GM12878 (cell line): ENCODE measurements at places on chromosomes 2 and 18. TPM values are rescaled to one million over a fixed set of nuclear protein-coding genes. Genes with fewer than 3 reads are reported as not detected.

DNA sequence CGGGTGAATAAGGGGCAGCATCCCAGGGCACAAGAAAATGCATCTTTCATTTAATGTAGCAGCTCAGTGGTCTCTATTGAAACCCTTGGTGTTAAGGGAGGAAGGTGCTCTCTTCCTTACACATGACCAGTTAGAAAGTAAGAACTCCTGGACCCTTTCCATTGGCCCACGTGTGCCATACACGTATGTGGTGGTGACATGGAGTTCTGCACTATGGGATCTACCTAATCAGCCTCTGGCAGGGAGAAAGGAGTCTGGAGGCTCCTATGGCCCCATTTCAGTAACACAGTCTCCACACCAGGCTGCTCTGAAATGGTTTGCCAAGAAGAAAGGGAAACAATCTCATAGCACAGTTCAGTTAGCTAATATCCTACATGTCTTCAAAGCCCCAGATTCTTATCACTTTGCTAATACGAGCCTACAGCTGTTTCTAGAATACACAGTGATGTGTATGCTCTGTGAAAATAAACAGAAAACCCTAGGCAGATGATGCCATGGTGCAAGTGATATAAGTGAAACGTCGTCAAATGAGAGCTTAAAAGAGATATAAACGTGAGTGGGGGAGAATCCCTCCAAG is 7.0 kb downstream of the EFEMP1 start:
- H3K4me3 ChIP-seq, result no peak overlapping the region
- no peaks in the 10 kb centered on the region; the same call in 1 of the 2 replicates for H3K27me3 ChIP-seq
- peaks cover 7% of the 10 kb centered on the region; the same call in 1 of the 2 replicates for H3K4me1 ChIP-seq
- DNase-seq, result no peak
- H3K27ac ChIP-seq, result no peak overlapping the region

DNA sequence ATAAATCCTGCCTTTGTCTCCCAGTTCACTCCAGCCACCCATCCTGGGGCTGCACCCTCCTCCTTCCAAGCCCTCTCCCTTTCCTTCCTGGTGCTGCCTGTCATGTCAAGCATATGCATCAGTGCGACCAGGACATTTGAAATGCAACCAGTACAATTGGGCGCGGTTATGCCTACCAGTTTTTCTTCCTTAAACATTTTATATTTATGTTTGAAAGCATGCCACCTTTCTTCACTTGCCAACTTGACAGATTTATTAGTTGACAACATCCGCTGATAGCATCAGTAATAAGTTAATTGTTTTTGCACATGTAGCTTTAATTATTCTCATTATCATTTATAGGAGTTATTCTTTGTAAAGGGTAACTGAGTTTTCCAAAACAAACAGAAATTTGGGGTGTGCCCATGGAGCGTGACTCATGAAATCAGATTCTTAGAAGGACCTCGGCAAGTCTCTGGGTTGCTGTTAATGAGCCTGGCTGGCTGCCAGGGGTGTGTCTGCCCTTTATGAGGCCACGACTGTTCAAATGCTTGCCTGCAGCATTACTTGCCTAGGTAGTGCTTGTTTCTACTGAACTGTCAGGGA is 32.8 kb upstream of the IL1B start:
- DNase-seq, result no peak
- no peaks in the 10 kb centered on the region for H3K4me1 ChIP-seq
- H3K27ac ChIP-seq, result no peak overlapping the region
- no peaks in the 10 kb centered on the region for H3K36me3 ChIP-seq
- H3K4me3 ChIP-seq, result no peak overlapping the region
- no peaks in the 10 kb centered on the region; the same call in 1 of the 2 replicates for H3K27me3 ChIP-seq

EPAS1 gene
- 1.5 and 2.5 TPM in 2 replicates for total RNA-seq

DNA sequence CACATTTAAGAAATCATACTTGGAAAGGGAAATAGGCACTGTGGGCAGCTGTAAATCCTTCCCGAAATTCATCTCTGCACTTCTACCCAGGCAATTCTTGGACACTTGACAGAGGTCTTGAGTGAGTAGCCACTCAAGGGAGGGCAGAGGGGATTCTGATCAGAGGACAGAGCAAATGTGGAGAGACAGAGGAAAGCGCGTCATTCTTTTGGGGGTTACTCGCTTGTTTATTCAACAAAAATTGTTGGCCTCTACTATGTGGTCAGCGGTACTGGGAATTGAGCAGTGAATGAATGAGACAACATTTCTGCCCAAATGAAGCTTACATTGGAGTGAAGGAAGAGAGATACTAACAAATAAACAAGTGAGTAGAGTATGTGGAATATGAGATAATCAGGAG is 41.4 kb upstream of the YES1 start:
- H3K4me3 ChIP-seq, result no peak overlapping the region
- H3K27ac ChIP-seq, result no peak overlapping the region
- no peaks in the 10 kb centered on the region for H3K27me3 ChIP-seq

LDAH gene
- total RNA-seq, result 26.3 and 31.1 TPM in 2 replicates

DNA sequence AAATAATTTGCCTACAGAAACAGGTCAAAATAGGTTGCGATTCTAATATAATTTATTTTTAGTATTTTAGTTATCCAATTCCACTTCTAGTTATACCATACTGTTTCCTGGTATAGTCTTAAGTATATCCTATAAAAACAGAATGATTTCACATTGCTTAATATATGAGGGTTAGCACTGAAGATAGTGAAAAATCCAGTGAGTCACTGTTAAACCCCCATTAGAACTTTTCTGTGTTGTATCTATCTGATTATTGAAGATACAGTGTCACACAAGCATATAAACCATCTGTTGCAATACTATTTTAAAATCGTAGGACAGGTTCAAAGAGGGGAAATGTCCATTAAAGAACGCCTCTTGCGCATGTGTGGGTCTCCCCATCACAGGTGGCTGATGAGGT is 110.0 kb downstream of the FEZ2 start:
- DNase-seq, result no peak
- H3K4me3 ChIP-seq, result no peak overlapping the region

GRCh38 chr2:165562233-165562632 is 92.7 kb downstream of the CSRNP3 start:
- no peak overlapping the region for H3K4me3 ChIP-seq
- DNase-seq, result no peak
- no peaks in the 10 kb centered on the region for H3K4me1 ChIP-seq
- H3K36me3 ChIP-seq, result no peaks in the 10 kb centered on the region
- H3K27me3 ChIP-seq, result no peaks in the 10 kb centered on the region
- H3K27ac ChIP-seq, result no peak overlapping the region

UGT1A6 gene
- not detected in 2 replicates for total RNA-seq

- peaks cover 2% of the 10 kb centered on the region for H3K36me3 ChIP-seq
- no peak overlapping the region for H3K27ac ChIP-seq
- no peak overlapping the region for H3K4me3 ChIP-seq
- no peaks in the 10 kb centered on the region for H3K27me3 ChIP-seq
- no peak for DNase-seq
These were observed 11.5 kb upstream of the SLC4A3 start for GRCh38 chr2:219615894-219616293.

UBXN4 gene
- total RNA-seq, result 66.0 and 67.4 TPM in 2 replicates

- no peak overlapping the region for H3K27ac ChIP-seq
- no peaks in the 10 kb centered on the region for H3K36me3 ChIP-seq
- H3K4me3 ChIP-seq, result no peak overlapping the region
- no peaks in the 10 kb centered on the region for H3K27me3 ChIP-seq
- no peak for DNase-seq
- peaks cover 4% of the 10 kb centered on the region for H3K4me1 ChIP-seq
These were observed 98.3 kb upstream of the EPC2 start for GRCh38 chr2:148546270-148546669.

GRCh38 chr2:70388813-70389212 is 86.9 kb upstream of the FAM136A start:
- no peak overlapping the region for H3K27ac ChIP-seq
- DNase-seq, result no peak
- no peaks in the 10 kb centered on the region for H3K4me1 ChIP-seq

- no peak overlapping the region for H3K27ac ChIP-seq
- H3K4me1 ChIP-seq, result no peaks in the 10 kb centered on the region
- H3K36me3 ChIP-seq, result no peaks in the 10 kb centered on the region
- DNase-seq, result no peak
These were observed 67.4 kb downstream of the SH3YL1 start for GRCh38 chr2:196406-196805.

GRCh38 chr2:119696005-119696404 is 17.0 kb downstream of the TMEM177 start:
- H3K27ac ChIP-seq, result no peak overlapping the region
- no peaks in the 10 kb centered on the region for H3K27me3 ChIP-seq
- DNase-seq, result no peak
- H3K4me1 ChIP-seq, result peaks cover 11% of the 10 kb centered on the region; the same call in 1 of the 2 replicates

DNA sequence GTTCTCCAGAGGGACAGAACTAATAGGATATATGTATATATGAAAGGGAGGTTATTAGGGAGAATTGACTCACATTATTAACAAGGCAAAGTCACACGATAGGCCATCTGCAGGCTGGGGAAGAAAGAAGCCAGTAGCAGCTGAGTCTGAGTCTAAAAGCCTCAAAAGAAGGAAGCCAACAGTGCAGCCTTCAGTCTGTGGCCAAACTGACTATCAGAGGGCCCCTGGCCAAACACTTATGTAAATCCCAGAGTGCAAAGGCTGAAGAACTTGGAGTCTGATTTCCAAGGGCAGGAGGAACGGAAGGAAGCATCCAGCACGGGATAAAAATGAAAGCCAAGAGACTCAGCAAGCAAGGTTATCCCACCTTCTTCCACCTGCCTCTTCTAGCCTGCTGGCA is 108.0 kb upstream of the LDLRAD4 start:
- no peak overlapping the region for H3K27ac ChIP-seq
- no peak overlapping the region for H3K4me3 ChIP-seq
- no peak for DNase-seq
- H3K4me1 ChIP-seq, result no peaks in the 10 kb centered on the region
- no peaks in the 10 kb centered on the region for H3K27me3 ChIP-seq

THSD7B gene
- total RNA-seq, result 0.33 and 0.51 TPM in 2 replicates

GRCh38 chr2:43114210-43114609 is 112.2 kb downstream of the ZFP36L2 start:
- no peaks in the 10 kb centered on the region for H3K36me3 ChIP-seq
- peaks cover 5% of the 10 kb centered on the region for H3K4me1 ChIP-seq
- H3K4me3 ChIP-seq, result no peak overlapping the region
- H3K27ac ChIP-seq, result no peak overlapping the region

DNA sequence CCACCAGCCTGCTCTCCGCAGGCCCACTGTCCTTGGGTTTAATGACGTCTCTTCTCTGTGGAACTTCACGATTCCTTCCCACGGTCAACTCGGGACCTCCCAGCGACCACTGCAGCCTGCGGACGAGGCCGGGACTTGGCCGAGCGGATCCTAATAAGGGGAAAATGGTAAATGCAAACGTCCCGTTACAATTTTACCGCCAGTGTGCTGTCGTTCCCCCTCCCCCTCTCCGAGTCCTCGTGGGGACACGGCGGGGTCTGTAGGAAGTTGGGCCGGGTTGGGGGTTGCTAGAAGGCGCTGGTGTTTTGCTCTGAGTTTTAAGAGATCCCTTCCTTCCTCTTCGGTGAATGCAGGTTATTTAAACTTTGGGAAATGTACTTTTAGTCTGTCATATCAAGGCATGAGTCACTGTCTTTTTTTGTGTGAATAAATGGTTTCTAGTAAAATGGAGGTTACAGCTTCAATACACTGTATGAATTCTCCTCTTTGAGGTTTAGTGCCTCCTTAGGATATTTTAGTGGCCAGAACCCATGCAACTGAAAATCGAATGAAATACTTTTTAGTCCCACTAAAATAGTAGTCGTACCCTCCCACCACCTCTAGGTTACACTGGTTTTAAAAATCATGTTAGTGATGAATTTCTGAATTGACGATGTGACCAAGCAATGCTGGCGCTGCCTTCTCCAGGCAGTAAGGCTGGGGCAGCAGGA is 2.3 kb downstream of the HOXD11 start:
- no peak overlapping the region for H3K4me3 ChIP-seq
- no peak for DNase-seq
- H3K27ac ChIP-seq, result no peak overlapping the region
- peaks cover 47% of the 10 kb centered on the region for H3K27me3 ChIP-seq
- no peaks in the 10 kb centered on the region for H3K4me1 ChIP-seq
- no peaks in the 10 kb centered on the region for H3K36me3 ChIP-seq

- H3K4me3 ChIP-seq, result no peak overlapping the region
- no peaks in the 10 kb centered on the region for H3K27me3 ChIP-seq
- peak overlapping the region; percentile 76 for H3K27ac ChIP-seq
- H3K36me3 ChIP-seq, result peaks cover 21% of the 10 kb centered on the region
- DNase-seq, result no peak
- peaks cover 29% of the 10 kb centered on the region for H3K4me1 ChIP-seq
These were observed 34.5 kb downstream of the TTLL4 start for GRCh38 chr2:218745160-218745558.

SRD5A2 gene
- not detected in 2 replicates for total RNA-seq

GRCh38 chr2:235675678-235676535 is 182.1 kb downstream of the AGAP1 start:
- H3K36me3 ChIP-seq, result no peaks in the 10 kb centered on the region
- H3K4me3 ChIP-seq, result no peak overlapping the region
- no peaks in the 10 kb centered on the region for H3K27me3 ChIP-seq
- no peak for DNase-seq
- H3K27ac ChIP-seq, result no peak overlapping the region

DNA sequence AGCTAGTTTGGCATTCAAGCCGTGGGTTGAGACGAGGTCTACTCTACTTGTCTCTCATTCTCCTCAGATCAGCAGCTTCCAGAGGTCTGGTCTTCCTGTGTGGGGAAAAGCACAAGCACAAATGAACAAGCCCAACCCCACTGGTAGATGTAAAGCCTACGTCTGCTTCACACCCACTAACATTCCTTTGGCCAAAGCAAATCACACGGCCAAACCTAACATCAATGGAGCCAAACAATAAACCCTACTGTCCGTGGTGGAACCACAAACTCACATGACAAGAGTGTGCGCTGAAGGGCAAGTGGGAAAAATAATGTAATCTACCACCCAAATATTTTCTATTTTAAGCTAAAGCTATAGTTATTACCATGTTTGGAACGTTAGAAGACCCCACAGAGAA is 179.3 kb upstream of the MGAT5 start:
- no peak overlapping the region for H3K4me3 ChIP-seq
- no peak for DNase-seq
- no peak overlapping the region for H3K27ac ChIP-seq
- no peaks in the 10 kb centered on the region for H3K4me1 ChIP-seq
- no peaks in the 10 kb centered on the region; the same call in 1 of the 2 replicates for H3K27me3 ChIP-seq

DNA sequence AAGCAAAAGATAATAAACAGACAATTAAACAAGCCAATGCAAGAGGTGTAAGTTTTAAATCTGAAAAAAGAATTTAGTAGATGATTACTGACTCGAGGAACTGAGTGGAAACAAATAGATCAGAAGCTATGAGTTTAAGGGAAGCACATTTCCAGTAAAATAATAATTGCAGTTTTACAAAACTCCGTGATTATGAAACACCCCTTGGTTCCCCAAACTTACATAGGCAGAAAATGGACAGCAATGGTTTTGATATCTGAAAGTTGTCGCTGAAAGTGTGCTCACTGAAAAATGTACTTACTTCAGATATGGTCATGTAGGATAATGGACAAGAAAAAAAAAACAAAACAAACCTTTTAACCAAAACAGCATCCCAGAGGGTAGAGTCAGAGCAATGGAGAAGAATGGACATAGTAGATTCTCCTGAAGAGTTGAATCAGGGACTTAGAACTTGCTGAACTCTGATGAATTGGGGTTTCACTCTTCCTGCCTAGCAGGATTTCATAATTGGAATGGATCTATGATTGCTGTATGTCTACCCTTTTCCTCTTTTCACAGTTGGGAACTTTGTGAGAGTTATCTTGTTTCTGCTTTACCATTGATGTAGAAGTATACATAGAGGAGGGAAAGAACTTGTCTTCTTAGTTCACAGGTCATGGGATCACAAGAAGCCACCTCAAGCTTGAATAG is 305.6 kb upstream of the ZEB2 start:
- H3K27me3 ChIP-seq, result no peaks in the 10 kb centered on the region
- no peak for DNase-seq
- H3K36me3 ChIP-seq, result no peaks in the 10 kb centered on the region
- H3K4me1 ChIP-seq, result no peaks in the 10 kb centered on the region
